NCI-H774 (cell line): ENCODE measurements at places on chromosomes 16 and 17.

GRCh38 chr17:29070781-29071180, 27.8 kb downstream of the PIPOX start:
- no peak for DNase-seq

DNA sequence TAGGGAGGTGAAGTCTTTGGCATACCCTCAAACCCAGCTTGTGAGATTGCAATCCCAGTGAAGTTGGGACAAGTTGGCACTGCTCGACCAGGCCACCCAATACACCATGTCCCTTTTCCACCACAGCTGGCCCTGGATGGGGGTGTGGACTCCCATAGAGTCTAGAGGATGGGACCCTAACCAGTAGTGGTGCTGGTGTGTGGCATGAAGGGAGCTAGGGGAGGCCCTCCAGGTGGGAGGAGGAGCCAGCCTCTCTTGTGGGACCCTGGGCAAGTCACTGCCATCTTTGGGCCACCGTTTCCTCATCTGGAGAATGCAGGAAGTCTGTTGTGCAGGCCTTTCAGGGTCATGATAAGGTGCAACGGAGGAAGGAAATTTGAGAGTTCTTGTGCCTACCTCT, 1854.9 kb downstream of the TP53TG3F start:
- DNase-seq = no peak

DNA sequence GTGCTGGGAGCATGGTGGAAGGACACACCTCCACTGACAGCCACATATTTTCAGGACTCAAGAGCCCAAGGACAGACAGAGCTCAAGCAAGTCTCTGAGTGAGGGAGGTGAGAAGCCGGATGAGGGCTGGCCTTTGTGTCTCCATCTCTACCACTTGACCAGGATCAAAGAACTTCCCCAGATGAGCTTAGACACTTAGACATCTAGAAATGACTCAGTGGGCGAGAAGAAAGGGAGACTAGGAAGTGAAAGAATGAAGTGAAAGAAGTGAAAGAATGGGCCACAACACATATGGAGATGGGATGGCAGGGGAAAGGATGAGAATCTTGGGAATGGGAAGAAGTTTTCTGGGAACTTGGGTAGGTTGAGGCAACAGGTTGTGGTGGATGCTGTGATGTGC, 274.9 kb upstream of the CCL2 start:
- DNase-seq = no peak

GRCh38 chr16:80602894-80603293, 62.1 kb downstream of the DYNLRB2 start:
- no peak for DNase-seq

- no peak for DNase-seq
Measured at GRCh38 chr16:50517450-50518252, 30.5 kb upstream of the NKD1 start.

- no peak for DNase-seq
Measured at GRCh38 chr17:73824321-73824720, 180.1 kb upstream of the SDK2 start.

DNA sequence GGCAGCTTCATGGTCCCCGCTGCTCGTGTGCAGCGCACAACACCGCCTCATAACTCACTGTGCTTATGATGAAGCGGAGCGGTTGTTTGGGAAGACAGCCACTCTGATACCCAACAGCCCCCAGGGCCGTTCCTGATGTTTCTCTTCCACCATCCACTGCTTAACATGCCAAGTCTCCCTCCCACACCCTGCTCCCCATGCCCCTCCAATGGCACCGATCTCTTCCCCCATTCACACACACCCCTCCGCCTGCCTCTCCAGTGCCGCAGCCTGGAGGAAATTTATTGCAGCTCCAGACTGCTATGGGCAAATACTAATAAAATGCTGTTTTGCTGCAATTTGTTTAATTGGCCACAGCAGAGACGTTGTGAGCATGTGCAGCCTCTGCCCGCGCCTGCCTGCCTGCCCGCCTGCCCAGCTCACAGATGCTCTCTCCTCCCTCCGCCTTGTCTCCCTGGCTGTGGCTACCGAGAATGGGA, 80.3 kb upstream of the LHX1 start:
- no peak for DNase-seq

GRCh38 chr17:80294210-80294609, 33.6 kb downstream of the RNF213 start:
- no peak for DNase-seq
